Activated T-helper 2 cell treated with anti-CD3 and anti-CD28 coated beads, Interferon-gamma antibody, Interleukin-2, Interleukin-4, amounts not matched to agents 10 μg/mL and 5 μg/mL and 100 μg/mL, durations not matched to agents 14 hours and 24 hours and 36 hours (primary cell): ENCODE measurements at places on chromosomes 7 and 10.

- no peaks in the 10 kb centered on the region for H3K36me3 ChIP-seq
- H3K27ac ChIP-seq, result no peak overlapping the region
- H3K27me3 ChIP-seq, result no peaks in the 10 kb centered on the region
These were observed 319.3 kb upstream of the CACNA2D1 start for GRCh38 chr7:82762880-82763279.

GRCh38 chr7:111756687-111757178, 194.4 kb upstream of the IMMP2L start:
- no peak for DNase-seq
- H3K27ac ChIP-seq, result no peak overlapping the region
- no peaks in the 10 kb centered on the region for H3K4me1 ChIP-seq
- no peaks in the 10 kb centered on the region for H3K36me3 ChIP-seq
- H3K27me3 ChIP-seq, result peaks cover 11% of the 10 kb centered on the region

GRCh38 chr7:11261470-11261869, 287.8 kb downstream of the PHF14 start:
- H3K27me3 ChIP-seq, result peaks cover 4% of the 10 kb centered on the region
- H3K4me3 ChIP-seq, result no peak overlapping the region
- no peaks in the 10 kb centered on the region for H3K4me1 ChIP-seq
- DNase-seq, result no peak
- no peaks in the 10 kb centered on the region for H3K36me3 ChIP-seq

- no peak for DNase-seq
- no peaks in the 10 kb centered on the region for H3K4me1 ChIP-seq
- no peak overlapping the region for H3K4me3 ChIP-seq
- H3K27ac ChIP-seq, result no peak overlapping the region
- H3K36me3 ChIP-seq, result no peaks in the 10 kb centered on the region
These were observed 106.9 kb upstream of the LYZL1 start for GRCh38 chr10:29181936-29182335.

GRCh38 chr10:48463318-48464003, 141.4 kb downstream of the ARHGAP22 start:
- H3K4me3 ChIP-seq, result no peak overlapping the region
- no peaks in the 10 kb centered on the region for H3K36me3 ChIP-seq
- no peaks in the 10 kb centered on the region for H3K27me3 ChIP-seq
- no peak overlapping the region for H3K27ac ChIP-seq
- H3K4me1 ChIP-seq, result peaks cover 3% of the 10 kb centered on the region
- no peak for DNase-seq

DNA sequence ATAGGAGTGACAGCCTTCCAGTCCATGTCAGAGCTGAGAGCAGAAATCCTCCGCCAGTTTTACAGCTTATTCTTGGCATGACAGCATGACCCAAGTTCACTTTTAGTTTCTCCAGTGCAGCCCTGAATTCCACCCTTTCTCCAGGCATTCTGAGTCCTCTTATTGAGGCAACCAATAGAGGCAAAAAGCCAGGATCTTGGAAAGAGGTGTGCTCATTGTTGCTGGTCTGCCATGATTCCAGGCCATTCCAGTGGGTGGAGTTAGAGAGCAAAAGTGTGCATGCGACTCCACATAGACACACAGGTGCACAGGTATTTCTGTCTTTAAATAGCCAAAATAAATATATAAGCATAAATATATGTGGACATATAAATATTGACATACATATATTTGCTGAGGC, 224.7 kb upstream of the ADARB2 start:
- H3K36me3 ChIP-seq, result no peaks in the 10 kb centered on the region
- H3K27me3 ChIP-seq, result no peaks in the 10 kb centered on the region
- H3K4me3 ChIP-seq, result no peak overlapping the region
- H3K4me1 ChIP-seq, result peaks cover 3% of the 10 kb centered on the region
- no peak for DNase-seq
- no peak overlapping the region for H3K27ac ChIP-seq

DNA sequence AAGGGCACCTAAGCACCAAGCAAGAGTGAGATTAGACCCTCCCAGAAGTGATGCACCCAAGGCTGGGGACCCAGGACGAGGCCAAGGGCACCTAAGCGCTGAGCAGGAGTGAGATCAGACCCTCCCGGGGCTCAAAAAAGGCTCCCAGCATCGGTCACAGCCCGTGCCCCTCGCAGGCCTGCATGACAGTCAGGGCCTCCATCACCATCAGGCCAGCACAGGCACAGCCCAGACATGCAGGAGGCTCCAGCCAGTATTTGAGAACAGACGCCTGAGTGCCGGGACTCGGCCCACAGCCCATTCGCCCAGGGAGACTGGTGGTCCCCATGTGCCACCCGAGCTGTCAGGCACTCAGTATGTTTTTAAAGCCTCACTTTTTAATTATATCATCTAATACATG, 595.9 kb downstream of the PTPRN2 start:
- no peaks in the 10 kb centered on the region for H3K4me1 ChIP-seq
- H3K27me3 ChIP-seq, result no peaks in the 10 kb centered on the region
- no peak for DNase-seq
- no peak overlapping the region for H3K4me3 ChIP-seq
- no peaks in the 10 kb centered on the region for H3K36me3 ChIP-seq

DNA sequence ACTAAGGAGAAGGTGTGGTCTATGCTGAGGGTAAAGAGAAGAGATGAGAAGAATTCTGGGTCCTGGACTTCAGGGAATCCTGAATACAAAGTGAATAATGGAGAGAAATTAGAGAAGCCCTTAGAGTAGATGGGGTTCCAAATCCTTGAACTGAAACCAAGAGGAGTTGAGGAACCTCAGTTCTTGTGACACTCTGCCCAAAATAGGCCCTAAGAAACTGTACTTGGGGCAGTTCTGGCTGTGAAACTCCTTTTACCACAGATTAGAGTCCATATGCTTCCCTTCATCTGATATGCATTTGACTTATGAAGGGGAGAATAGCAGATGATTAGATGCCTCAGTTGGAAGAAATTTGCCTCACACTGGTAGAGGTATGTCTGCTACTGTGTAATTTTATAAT, 19.0 kb downstream of the TES start:
- H3K4me1 ChIP-seq, result peaks cover 69% of the 10 kb centered on the region
- H3K36me3 ChIP-seq, result peaks cover 2% of the 10 kb centered on the region
- H3K27me3 ChIP-seq, result no peaks in the 10 kb centered on the region
- no peak for DNase-seq
- H3K27ac ChIP-seq, result no peak overlapping the region

DNA sequence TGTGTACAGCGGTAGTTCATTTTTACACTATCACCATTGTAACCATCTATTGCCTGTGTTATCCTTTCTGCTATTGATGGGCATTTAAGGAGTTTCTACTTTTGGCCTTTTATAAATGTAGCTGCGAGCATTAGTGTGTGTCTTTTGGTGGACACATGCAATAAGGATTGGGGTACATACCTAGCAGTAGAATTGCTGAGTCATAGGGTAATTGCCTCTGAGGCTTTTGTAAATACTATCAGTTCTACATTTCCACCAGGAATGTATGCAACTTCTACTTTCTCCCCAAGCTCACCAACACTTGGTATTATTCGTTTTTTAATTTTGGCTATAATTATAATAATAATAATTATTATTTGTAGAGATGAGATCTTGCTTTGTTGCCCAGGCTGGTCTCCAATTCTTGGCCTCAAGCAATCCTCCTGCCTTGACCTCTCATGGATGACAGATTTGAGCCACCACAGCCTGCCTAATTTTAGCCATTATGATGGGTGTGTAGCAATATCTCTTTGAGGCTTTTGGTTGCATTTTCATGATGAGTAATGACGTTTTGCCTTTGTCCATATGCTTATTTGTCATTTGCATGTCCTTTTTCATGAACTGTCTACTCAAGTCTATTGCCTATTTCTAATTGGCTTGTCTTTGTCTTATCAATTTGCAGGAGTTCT, 277.0 kb downstream of the ACTR3B start:
- no peaks in the 10 kb centered on the region for H3K27me3 ChIP-seq
- no peak overlapping the region for H3K4me3 ChIP-seq
- no peak for DNase-seq

DNA sequence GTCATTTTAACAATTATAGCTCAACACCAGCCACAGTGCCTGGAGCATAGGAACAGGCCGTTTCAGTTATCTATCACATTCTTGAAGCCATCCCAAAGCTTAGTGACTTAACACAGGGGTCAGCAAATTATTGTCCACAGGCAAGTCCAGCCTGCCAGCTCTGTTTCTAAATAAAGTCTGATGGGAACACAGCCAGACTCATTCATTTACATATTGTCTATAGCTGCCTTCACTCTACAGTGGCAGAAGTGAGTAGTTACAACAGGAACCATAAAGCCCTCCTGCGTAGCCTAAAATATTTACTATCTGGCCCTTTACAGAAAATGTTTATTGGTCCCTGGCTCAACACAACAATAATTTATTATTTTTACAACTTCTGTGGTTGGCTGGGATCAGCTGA, 407.5 kb upstream of the AUTS2 start:
- no peak overlapping the region for H3K27ac ChIP-seq
- H3K4me1 ChIP-seq, result no peaks in the 10 kb centered on the region
- no peak for DNase-seq

GRCh38 chr10:4121502-4122380, 336.7 kb upstream of the KLF6 start:
- peaks cover 12% of the 10 kb centered on the region for H3K36me3 ChIP-seq
- peaks cover 16% of the 10 kb centered on the region for H3K4me1 ChIP-seq
- peak overlapping the region; percentile 16 for H3K27ac ChIP-seq
- no peak overlapping the region for H3K4me3 ChIP-seq
- no peak for DNase-seq
- H3K27me3 ChIP-seq, result peaks cover 7% of the 10 kb centered on the region

DNA sequence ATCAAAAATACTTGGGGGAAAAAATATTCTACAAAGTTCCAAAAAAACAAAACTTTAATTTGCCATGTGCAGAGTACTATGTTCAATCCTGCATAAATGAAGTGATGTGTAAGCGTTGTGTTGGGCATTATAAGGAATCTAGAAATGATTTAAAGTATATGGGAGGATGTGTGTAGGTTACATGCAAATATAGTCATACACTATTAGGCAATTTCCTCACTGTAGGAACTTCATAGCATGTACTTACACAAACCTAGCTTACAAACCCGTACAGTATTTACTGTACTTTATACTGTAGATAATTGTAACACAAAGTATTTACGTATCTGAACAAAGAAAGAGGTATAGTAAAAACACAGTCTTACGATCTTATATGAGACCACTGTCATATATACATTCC, 72.3 kb downstream of the NRBF2 start:
- no peak overlapping the region for H3K4me3 ChIP-seq
- peaks cover 46% of the 10 kb centered on the region for H3K36me3 ChIP-seq
- H3K4me1 ChIP-seq, result peaks cover 41% of the 10 kb centered on the region
- no peak for DNase-seq
- H3K27me3 ChIP-seq, result no peaks in the 10 kb centered on the region

- H3K27ac ChIP-seq, result no peak overlapping the region
- no peak overlapping the region for H3K4me3 ChIP-seq
- H3K4me1 ChIP-seq, result peaks cover 4% of the 10 kb centered on the region
- H3K36me3 ChIP-seq, result peaks cover 70% of the 10 kb centered on the region
- no peak for DNase-seq
- H3K27me3 ChIP-seq, result no peaks in the 10 kb centered on the region
These were observed 11.2 kb downstream of the ZFYVE27 start for GRCh38 chr10:97748116-97748515.

DNA sequence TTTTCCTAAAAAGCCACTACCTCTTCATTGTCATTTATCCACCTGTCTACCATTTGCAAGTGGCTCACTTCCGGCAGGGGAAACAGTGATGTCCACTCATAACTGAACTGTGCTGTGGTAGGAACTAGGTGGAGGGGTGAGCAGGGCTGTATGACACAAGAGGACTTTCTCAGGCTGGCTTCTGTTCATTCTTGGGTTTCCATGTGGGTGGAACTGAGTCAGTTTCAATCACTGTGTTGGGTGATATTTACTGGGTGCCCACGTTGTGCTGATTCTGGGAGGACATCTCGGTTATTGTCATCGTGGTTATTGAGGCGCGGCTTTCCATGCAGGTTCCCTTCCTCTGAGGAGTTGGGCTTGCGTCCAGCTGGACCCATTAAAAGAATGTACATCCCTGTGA, 38.8 kb downstream of the RAMP3 start:
- H3K27ac ChIP-seq, result peak overlapping the region; percentile 8
- DNase-seq, result peak; percentile 15
- H3K4me3 ChIP-seq, result no peak overlapping the region
- H3K27me3 ChIP-seq, result peaks cover 26% of the 10 kb centered on the region

DNA sequence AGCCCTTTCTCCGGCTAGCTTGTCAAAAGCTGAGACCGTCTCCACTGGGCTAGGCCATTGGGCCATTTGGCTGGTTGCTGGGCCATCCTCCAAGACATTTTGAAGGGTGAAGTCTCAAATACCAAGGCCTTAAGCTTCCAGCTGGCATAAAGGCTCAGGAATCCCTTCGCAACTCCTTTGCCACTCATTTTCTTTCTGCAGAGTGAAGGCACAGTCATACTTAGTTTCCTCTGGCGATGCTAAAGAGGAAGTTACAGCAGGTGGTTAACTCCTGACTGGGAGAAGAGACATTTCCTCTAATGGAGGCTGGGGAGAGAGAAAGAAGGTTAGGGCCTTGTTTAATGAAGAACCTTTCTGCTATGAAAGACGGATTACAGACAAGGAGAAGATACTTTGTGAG, 4.8 kb upstream of the REPIN1 start:
- no peak for DNase-seq
- no peaks in the 10 kb centered on the region for H3K27me3 ChIP-seq
- H3K36me3 ChIP-seq, result peaks cover under 1% of the 10 kb centered on the region
- no peak overlapping the region for H3K4me3 ChIP-seq
- H3K27ac ChIP-seq, result no peak overlapping the region
